Glutamatergic neuron (in vitro differentiated cells): ENCODE measurements at places on chromosomes 7 and 10.

GRCh38 chr7:48048113-48048512 lies 12.8 kb downstream of the C7orf57 start:
- no peak for DNase-seq

DNA sequence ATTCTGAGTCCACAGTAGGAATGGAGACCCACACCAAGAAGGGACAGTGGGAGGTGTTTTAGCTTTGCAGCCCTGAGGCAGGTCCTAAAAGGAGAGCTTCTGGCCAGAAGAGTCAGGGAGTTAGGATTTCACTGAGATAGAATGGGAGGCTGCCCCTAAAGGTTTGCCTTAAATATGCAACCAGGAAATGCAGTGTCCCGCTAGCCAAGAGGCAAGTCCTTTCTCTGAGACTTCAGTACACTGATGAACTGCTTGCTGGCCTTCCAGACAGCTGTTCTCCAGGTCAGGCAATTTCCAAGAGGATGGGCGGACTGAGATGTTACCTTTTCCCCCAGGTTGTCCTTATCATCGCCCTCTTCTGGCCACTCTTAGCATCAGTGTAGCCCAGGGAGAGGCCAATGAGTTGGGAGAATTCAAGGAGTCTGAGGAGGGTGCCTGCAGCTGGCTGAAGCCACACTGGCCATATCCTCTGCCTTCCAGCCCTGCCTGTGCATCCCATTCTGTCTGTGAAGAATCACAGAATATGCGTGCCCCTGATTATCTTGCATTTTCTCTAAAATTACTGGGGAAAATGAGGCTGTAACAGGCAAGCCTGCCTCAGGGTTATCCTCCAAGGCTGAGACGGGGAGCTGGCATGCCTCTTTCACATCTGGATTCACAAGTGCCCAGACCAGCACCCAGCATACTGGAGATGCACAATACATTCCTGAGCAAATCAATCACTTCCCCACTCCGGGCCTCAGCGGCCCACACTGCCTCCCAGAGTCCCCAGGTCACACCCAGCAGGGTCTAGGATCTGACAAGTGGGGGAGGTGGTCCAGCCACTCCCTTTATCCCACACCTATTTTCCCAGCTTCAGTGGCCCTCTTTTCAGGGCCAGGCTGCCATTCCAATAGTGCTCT lies 2.4 kb downstream of the TLL2 start:
- DNase-seq = peak; percentile 59

DNA sequence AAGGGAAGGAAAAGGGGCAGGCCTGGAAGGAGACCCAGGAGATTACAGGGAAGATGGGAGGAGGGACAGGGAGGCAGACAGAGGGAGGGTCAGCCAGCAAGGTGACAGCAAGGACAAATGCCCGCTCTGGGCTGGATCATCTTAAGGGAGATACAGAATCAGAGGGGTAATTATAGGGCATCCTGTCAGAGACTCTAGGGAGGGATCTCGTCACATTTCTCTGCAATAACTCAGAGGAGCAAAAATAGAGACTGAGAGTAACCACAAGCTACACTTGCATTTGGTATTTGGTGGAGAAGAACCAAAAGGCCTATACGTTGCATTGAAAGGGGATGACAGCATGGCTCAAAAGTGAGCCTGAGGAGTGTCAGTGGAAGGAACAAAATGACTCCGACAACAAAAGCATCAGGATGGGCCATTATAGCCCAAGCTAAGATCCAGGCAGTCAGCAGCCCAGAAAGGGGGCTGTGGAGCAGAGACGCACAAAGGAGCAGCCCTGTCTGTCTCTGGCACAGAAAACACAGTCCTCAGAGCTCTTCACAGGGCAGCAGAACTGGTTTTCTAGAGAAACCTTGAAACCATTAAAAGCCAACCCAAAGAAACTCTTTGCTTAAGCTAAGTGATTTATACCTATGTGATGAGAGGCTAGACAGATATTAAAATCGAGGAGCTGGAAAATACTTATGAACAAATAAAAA lies 430.2 kb upstream of the VSTM2A start:
- peak; percentile 27 for DNase-seq

DNA sequence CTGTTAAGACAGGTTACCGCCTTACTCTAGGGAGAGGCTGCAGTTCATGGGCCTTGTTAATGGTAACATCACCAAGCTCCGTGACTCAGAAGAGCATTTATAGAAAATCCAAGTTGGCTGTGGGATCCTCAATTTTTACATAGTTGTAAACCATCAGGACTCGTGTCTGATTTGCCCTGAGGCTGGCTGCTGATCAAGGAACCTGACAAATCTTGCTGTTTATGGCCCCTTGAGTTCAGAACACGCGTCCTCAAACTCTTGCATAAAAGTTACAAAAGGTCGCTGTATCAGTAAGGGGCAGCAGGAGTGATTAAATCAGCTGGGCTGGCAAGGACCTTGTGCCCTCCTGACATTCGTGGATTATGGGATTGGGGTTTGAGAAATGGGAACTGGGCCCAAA lies 4.6 kb downstream of the SLC13A4 start:
- DNase-seq = no peak
